ENCODE measurements at places on chromosomes 11 and 22. TPM values are rescaled to one million over a fixed set of nuclear protein-coding genes. Genes with fewer than 3 reads are reported as not detected.

The IL10RA gene
- total RNA-seq, result 1.7 TPM

The DBX1 gene
- total RNA-seq, result not detected

The SMC1B gene
- not detected for total RNA-seq

The TMEM86A gene
- 2.0 TPM for total RNA-seq

The NCR3LG1 gene
- total RNA-seq, result 1.5 TPM

The PHF21A gene
- total RNA-seq, result 27.0 TPM

GRCh38 chr11:134819041-134819440 lies 407.0 kb upstream of the B3GAT1 start:
- peaks cover 29% of the 10 kb centered on the region for H3K4me1 ChIP-seq
- no peaks in the 10 kb centered on the region for H3K36me3 ChIP-seq
- DNase-seq, result no peak
- peaks cover 41% of the 10 kb centered on the region for H3K27me3 ChIP-seq
- no peak overlapping the region for H3K4me3 ChIP-seq

GRCh38 chr11:130486987-130487923 lies 38.8 kb downstream of the ADAMTS15 start:
- no peaks in the 10 kb centered on the region for H3K36me3 ChIP-seq
- no peaks in the 10 kb centered on the region for H3K4me1 ChIP-seq
- H3K4me3 ChIP-seq, result no peak overlapping the region
- no peaks in the 10 kb centered on the region for H3K27me3 ChIP-seq
- no peak for DNase-seq

GRCh38 chr22:37279331-37280181 lies 2.8 kb upstream of the CYTH4 start:
- no peaks in the 10 kb centered on the region for H3K36me3 ChIP-seq
- H3K4me1 ChIP-seq, result peaks cover 21% of the 10 kb centered on the region
- DNase-seq, result no peak
- no peak overlapping the region for H3K4me3 ChIP-seq

- H3K4me1 ChIP-seq, result peaks cover 23% of the 10 kb centered on the region
- no peak overlapping the region for H3K27ac ChIP-seq
- H3K36me3 ChIP-seq, result no peaks in the 10 kb centered on the region
- DNase-seq, result no peak
These were observed 138.7 kb downstream of the TRIM44 start for GRCh38 chr11:35800970-35801953.

GRCh38 chr11:32962016-32962415 lies 53.7 kb upstream of the DEPDC7 start:
- peaks cover 23% of the 10 kb centered on the region for H3K36me3 ChIP-seq
- H3K27ac ChIP-seq, result no peak overlapping the region
- H3K4me3 ChIP-seq, result no peak overlapping the region
- DNase-seq, result no peak
- H3K4me1 ChIP-seq, result no peaks in the 10 kb centered on the region

DNA sequence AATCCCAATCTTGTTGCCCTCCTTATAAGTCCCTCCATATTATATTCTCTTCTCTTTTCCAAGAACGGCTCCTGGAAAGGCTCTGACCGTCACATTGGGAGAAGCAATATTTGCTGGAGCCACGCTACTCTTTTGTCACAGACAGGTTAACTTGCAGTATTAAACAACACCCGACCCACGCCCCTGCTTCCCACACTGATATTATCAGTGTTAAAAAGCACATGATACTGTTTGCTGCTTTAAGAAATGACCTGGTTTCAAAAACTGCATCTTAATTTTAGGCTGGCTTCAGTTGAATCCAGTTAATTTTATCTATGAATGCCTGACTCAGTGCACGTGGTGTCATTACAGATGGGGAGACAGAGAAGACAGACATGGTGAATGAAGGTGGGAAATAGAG lies 3.1 kb downstream of the FLI1 start:
- H3K36me3 ChIP-seq, result no peaks in the 10 kb centered on the region
- no peak overlapping the region for H3K27ac ChIP-seq
- peaks cover 22% of the 10 kb centered on the region for H3K27me3 ChIP-seq
- no peak overlapping the region for H3K4me3 ChIP-seq
- no peaks in the 10 kb centered on the region for H3K4me1 ChIP-seq

GRCh38 chr11:78034623-78035022 lies 11.5 kb upstream of the KCTD14 start:
- H3K27me3 ChIP-seq, result no peaks in the 10 kb centered on the region
- peaks cover 53% of the 10 kb centered on the region for H3K4me1 ChIP-seq
- no peak overlapping the region for H3K4me3 ChIP-seq
- no peak for DNase-seq

DNA sequence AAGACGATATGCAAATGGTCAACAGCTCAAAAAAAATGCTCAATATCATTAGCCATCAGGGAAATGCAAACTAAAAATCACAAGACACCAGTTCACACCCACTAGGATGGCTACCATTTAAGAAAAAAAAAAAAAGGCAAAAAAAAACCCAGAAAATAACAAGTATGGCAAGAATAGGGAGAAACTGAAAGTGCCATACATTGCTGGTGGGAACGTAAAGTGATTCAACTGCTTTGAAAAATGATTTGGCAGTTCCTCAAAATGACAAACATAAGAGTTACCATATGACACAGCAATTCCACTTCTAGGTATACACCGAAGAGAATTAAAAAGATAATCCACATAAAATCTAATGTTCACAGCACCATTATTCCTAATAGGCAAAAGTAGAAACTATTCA lies 47.5 kb downstream of the PICALM start:
- DNase-seq, result no peak
- H3K27me3 ChIP-seq, result no peaks in the 10 kb centered on the region
- no peaks in the 10 kb centered on the region for H3K36me3 ChIP-seq
- no peaks in the 10 kb centered on the region for H3K4me1 ChIP-seq
- H3K27ac ChIP-seq, result no peak overlapping the region
- no peak overlapping the region for H3K4me3 ChIP-seq

GRCh38 chr11:86119077-86119476 lies 50.2 kb upstream of the PICALM start:
- no peaks in the 10 kb centered on the region for H3K27me3 ChIP-seq
- H3K36me3 ChIP-seq, result no peaks in the 10 kb centered on the region
- H3K4me3 ChIP-seq, result no peak overlapping the region
- no peak for DNase-seq

DNA sequence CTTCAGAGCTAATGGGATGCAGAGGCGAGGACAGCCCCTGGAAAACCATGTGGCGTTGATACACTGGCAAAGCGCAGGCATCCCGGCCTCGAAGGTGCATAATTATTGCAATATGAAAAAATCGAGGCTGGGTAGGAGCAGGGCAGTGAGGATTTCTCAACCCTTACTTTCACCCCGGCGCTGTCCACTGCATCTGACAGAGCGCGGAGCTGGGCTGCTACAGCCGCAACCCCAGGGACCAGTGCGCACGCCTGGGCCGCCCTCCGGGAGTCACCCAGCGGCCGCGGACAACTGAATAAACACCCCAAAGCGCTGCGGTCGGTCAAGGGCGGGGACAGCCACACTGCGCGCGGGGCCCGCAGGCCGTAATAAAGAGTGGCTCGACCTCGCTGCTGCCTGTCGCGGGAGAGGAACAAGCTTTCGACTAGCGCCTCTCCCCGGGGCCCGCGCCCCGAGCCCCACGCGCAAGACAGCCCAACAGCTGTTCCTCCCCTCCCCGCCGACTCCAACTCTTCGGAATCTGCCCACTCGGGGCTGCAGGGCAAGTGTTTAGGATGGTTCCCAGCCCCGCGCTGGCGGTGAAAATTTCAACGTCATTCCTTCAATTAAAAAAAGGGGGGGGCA lies 3.6 kb upstream of the WT1 start:
- H3K27ac ChIP-seq, result no peak overlapping the region
- H3K27me3 ChIP-seq, result peaks cover 43% of the 10 kb centered on the region
- no peak overlapping the region for H3K4me3 ChIP-seq
- H3K36me3 ChIP-seq, result no peaks in the 10 kb centered on the region

- H3K36me3 ChIP-seq, result no peaks in the 10 kb centered on the region
- DNase-seq, result no peak
- H3K4me1 ChIP-seq, result no peaks in the 10 kb centered on the region
- H3K27me3 ChIP-seq, result no peaks in the 10 kb centered on the region
These were observed 82.7 kb upstream of the CTSC start for GRCh38 chr11:88420165-88420791.

GRCh38 chr22:36036167-36036624 lies 7.6 kb upstream of the RBFOX2 start:
- no peaks in the 10 kb centered on the region for H3K36me3 ChIP-seq
- H3K27me3 ChIP-seq, result no peaks in the 10 kb centered on the region
- H3K4me1 ChIP-seq, result peaks cover 5% of the 10 kb centered on the region
- no peak overlapping the region for H3K4me3 ChIP-seq

DNA sequence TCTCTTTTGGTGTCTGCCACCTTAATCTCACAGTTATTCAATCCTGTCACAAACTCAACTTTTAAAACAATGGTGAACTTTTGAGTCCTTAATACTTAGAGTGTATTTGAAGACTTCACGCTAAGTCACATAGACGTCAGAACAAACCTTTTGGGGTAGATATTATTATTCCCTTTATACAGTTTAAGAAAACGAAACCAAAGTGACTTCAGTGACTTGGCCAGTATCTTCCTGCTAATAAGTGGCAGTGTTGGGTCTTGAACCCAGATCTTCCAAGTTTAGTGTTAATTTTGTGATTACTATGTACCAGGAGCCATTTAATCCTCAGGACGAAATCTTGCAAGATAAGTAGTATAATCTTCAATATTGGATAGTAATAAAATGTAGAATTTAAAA lies 691 bp downstream of the CEP295 start:
- peak overlapping the region; percentile 92 for H3K4me3 ChIP-seq
- no peaks in the 10 kb centered on the region for H3K27me3 ChIP-seq
- peaks cover 6% of the 10 kb centered on the region for H3K4me1 ChIP-seq

DNA sequence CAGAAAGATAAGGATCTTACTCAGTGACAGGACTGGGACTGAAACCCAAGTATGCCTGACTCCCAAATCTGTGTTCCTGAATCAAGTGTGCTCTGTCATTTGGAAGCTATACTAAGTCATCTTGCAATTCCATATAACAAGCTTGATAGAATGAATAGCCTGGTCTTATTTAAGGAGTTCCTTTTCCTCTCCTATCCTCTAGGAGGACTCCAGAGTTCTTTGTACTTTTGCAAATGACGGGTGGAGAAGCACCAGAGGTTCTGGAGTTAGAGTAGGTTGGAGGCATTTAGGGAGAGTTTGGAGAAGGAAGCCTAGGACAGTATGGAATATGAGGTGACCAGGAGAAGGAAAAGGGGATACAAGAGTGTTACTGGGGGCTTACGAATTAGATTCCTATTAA lies 92.9 kb upstream of the RCN1 start:
- H3K4me1 ChIP-seq, result no peaks in the 10 kb centered on the region
- DNase-seq, result no peak
- peaks cover 16% of the 10 kb centered on the region for H3K27me3 ChIP-seq
- no peak overlapping the region for H3K4me3 ChIP-seq
- H3K27ac ChIP-seq, result no peak overlapping the region

DNA sequence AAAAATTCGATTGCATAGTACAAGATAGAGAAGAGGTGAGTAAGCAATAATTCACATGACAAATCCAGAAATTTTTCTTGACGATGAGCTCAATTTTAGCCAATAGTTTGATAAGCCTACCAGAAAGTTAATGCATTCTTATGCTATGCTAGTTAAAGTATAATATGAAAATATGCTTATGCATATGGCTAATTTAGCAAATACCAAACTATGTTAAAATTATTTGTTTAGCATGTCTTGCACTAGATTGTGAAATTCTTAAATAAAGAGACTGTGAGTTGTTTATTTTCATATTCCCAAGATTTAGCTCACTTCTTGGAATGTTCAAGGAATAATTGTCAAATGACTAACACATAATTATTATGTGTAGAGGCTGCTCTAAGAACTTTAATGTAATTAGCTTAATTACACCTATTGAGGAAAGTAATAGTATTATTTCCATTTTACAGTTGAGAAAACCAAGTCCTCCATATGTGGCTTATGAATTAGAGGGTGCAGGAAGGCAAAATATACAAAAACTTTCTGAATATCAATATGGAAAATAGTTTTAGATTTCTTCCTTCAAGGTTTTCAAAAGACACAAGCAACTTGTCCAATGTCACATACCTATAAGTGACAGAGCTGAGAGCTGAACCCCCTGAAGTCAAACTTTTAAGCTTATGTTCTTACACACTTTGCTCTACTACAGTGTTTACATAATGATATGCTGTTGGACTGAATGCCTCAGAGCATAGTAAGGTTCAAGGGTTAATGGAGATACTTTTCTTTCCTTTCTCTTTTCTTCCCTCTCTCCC lies 45.9 kb upstream of the ARHGAP20 start:
- H3K4me1 ChIP-seq, result no peaks in the 10 kb centered on the region
- H3K4me3 ChIP-seq, result no peak overlapping the region
- DNase-seq, result no peak
- 0 out of 2 replicates have a peak, but pooled peaks cover under 1% of the 10 kb centered on the region for H3K27me3 ChIP-seq
